Peyer's patch (tissue), 4 donors: ENCODE measurements at places on chromosomes 6 and 20. TPM values are rescaled to one million over a fixed set of nuclear protein-coding genes. Genes with fewer than 3 reads are reported as not detected.

The GDAP1L1 gene
- not detected for total RNA-seq

DNA sequence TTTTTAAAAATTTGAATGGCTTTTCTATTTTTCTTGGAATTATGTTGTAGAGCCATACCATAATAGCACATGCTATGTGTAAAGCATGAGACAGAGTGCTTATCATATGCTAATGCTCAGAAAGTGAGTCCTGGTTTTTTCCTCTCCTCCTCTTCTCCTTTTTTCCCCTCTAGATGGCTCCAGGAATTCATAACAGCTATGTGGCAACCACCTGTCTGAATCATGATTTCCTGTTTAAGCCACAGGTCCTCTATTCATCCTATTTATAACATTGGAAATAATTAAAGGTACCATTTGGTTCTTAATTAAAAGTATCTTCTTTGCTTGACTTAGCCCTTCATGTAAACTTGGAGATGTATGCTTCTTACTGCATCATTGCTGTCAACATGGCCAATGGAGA lies 260.0 kb upstream of the MAP3K7 start:
- H3K4me3 ChIP-seq, result no peak overlapping the region
- no peaks in the 10 kb centered on the region for H3K4me1 ChIP-seq
- H3K27me3 ChIP-seq, result no peaks in the 10 kb centered on the region
- no peak overlapping the region for H3K27ac ChIP-seq

GRCh38 chr6:73803562-73804241 lies 107.7 kb downstream of the CD109 start:
- H3K27me3 ChIP-seq, result no peaks in the 10 kb centered on the region
- DNase-seq, result no peak
- H3K4me1 ChIP-seq, result no peaks in the 10 kb centered on the region
- H3K4me3 ChIP-seq, result no peak overlapping the region

DNA sequence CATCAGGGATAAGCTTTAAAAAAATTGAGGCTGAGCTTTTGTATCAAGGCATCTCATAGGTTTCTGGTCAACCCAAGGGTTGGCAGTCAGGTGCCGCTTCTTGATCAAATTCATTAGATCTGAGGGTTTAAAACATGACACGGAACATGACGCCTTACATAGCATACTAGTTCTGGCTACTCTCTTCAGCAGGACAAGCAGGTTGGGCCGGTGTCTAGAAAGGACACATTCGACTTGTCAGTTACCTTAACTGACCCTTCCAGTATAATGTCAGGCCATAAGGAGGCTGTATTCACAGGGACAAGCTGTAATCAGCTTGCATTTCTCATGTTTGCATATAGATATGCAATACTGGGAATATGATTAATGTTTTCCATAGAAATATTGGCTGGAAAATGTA lies 65.6 kb downstream of the PHACTR1 start:
- no peaks in the 10 kb centered on the region for H3K4me1 ChIP-seq
- H3K36me3 ChIP-seq, result no peaks in the 10 kb centered on the region
- H3K27ac ChIP-seq, result no peak overlapping the region
- H3K27me3 ChIP-seq, result no peaks in the 10 kb centered on the region
- DNase-seq, result no peak
- no peak overlapping the region for H3K4me3 ChIP-seq

- no peaks in the 10 kb centered on the region for H3K27me3 ChIP-seq
- no peak for DNase-seq
- H3K4me1 ChIP-seq, result no peaks in the 10 kb centered on the region
Measured at GRCh38 chr20:18832546-18833200, 19.1 kb downstream of the SCP2D1 start.

DNA sequence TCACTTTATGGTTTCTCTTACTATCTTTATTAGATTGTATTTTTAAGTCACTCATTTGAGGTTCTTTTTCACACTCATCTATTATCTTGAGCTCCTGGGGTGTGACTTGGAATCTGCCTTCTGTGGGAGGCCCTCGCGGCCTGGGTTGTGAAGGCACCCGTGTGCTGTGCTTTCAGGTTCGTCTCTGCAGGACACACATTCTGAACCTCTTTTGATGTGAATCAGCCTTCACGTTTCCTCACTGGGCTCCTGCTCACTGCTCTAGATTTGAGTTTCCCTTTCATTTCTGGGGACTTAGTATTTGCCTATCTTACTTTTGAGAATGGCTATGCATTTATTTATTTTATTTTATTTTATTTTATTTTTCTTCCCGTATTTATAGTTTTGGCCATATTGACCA lies 97.8 kb downstream of the PACRG start:
- no peak overlapping the region for H3K4me3 ChIP-seq
- H3K27ac ChIP-seq, result no peak overlapping the region
- H3K4me1 ChIP-seq, result no peaks in the 10 kb centered on the region
- H3K27me3 ChIP-seq, result no peaks in the 10 kb centered on the region
- no peak for DNase-seq
- H3K36me3 ChIP-seq, result no peaks in the 10 kb centered on the region

DNA sequence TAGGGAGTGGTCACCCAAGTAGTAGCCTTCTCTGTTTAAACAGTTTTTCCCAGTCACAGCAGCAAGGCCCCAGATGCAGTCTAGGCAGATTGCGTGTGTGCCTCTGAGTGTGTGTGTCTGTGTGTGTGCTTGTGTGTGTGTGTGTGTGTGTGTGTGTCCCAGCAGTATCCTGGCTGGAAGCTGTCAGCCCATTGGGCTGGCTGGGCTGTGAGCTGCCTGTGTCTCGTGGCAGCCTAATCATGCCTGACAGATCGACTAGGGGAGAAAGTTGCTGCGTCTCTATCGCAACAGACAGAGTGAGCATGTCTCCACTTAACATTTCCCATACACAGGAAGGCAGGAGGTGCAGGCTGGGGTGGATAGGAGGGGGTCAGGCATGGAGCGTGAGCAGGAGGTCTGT lies 42.9 kb upstream of the LRFN2 start:
- H3K27ac ChIP-seq, result no peak overlapping the region
- no peaks in the 10 kb centered on the region for H3K4me1 ChIP-seq
- DNase-seq, result no peak
- H3K36me3 ChIP-seq, result no peaks in the 10 kb centered on the region
- H3K4me3 ChIP-seq, result no peak overlapping the region

The TCF21 gene
- total RNA-seq, result 29.7 TPM

The ZC2HC1B gene
- not detected for total RNA-seq

The HEY2 gene
- total RNA-seq, result 2.0 TPM

The DNAH8 gene
- not detected for total RNA-seq

- no peaks in the 10 kb centered on the region for H3K27me3 ChIP-seq
- H3K4me1 ChIP-seq, result no peaks in the 10 kb centered on the region
- H3K27ac ChIP-seq, result no peak overlapping the region
- H3K36me3 ChIP-seq, result no peaks in the 10 kb centered on the region
- H3K4me3 ChIP-seq, result no peak overlapping the region
Measured at GRCh38 chr6:16630026-16630643, 131.1 kb downstream of the ATXN1 start.

The PBOV1 gene
- total RNA-seq, result not detected

DNA sequence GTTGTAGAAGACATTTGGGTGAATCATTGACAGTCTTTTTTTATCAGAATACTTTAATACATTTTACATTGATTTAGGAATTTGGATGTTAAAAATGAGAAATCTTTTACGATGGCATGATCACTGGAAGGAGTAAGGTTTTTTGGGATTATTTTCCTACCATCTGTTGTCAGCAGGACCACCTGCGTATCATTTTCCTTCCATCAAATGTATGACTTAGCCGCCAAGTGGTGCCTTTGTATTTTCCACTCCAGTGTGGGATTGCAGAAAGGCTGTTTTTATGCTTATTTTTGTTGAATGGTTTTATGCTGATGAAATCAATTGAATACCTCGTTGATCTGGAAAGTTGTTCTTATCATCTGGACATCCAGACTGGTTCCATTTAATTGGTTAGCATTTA lies 35.8 kb downstream of the AKAP12 start:
- no peaks in the 10 kb centered on the region for H3K4me1 ChIP-seq
- H3K27me3 ChIP-seq, result no peaks in the 10 kb centered on the region
- H3K4me3 ChIP-seq, result no peak overlapping the region

The HSPA1L gene
- total RNA-seq, result 0.88 TPM

DNA sequence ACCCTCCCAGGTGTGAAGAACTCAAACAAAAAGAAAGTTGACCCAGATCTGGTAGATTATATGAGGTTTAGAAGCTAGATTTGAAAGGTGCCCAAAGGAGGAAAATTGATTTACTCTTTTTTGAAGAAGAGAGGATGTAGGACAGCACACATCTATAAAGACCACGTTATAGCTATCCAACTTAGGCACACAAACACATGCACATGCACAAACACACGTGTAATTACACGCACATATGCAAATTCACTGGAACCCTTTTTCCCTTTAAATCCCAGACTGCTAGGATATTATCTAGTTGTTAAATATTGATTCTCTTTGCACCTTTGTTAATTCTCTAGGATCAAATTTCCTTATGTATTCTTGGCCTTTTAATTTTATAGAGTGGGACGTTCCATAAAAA lies 272.8 kb upstream of the TBX18 start:
- H3K4me3 ChIP-seq, result no peak overlapping the region
- H3K27me3 ChIP-seq, result no peaks in the 10 kb centered on the region
- no peaks in the 10 kb centered on the region for H3K36me3 ChIP-seq
- DNase-seq, result no peak

GRCh38 chr6:151027295-151027747 lies 161.8 kb downstream of the MTHFD1L start:
- H3K4me1 ChIP-seq, result no peaks in the 10 kb centered on the region
- H3K27me3 ChIP-seq, result no peaks in the 10 kb centered on the region
- H3K4me3 ChIP-seq, result no peak overlapping the region
- H3K27ac ChIP-seq, result no peak overlapping the region

The RHAG gene
- total RNA-seq, result not detected

DNA sequence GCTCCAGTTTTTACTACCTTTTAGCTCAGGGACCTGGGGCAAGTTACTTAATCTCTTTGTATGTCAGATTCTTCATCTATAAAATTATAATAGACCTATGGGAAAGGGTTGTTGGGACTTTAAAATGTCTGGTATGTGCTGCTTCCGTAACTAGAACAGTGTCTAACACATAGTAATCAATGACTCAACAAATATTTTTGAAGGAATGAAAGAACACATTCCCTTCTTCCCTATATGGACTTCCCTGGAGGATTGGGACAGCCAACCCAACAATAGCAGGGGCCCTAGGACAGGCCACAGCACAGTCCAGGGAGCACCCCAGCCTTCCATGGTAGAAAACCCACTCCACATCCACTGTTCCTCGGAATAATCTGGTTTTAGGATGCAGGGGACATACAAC lies 50.7 kb upstream of the TPD52L1 start:
- no peaks in the 10 kb centered on the region for H3K4me1 ChIP-seq
- H3K4me3 ChIP-seq, result no peak overlapping the region
- H3K27ac ChIP-seq, result peak overlapping the region; percentile 13
- DNase-seq, result no peak

GRCh38 chr6:157236040-157236725 lies 87.1 kb downstream of the TMEM242 start:
- no peak for DNase-seq
- peak overlapping the region; percentile 45 for H3K4me3 ChIP-seq
- peak overlapping the region; percentile 34 for H3K27ac ChIP-seq
- no peaks in the 10 kb centered on the region for H3K36me3 ChIP-seq
- H3K27me3 ChIP-seq, result no peaks in the 10 kb centered on the region

The TOX2 gene
- 2.0 TPM for total RNA-seq

DNA sequence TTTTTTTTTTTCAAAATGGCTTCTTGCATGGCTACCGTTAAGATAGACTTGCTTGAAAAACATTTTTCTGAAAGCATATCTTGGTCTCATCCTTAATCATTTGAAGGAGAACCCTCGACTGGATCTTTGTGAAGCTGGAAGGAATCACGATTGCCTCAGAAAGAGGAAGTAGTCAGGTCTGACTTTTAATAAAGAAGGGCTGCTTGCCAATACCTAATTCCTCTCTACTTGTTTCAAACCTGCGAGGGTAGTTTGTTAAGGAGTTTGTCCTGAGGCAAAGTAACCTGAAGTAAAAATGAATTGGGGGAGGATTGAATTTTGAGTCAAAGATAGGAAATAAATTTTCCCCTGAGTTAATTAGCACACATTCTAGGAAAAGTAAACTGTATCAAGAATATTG lies 288.1 kb upstream of the MAP3K7 start:
- no peaks in the 10 kb centered on the region for H3K36me3 ChIP-seq
- H3K4me3 ChIP-seq, result no peak overlapping the region
- H3K27me3 ChIP-seq, result no peaks in the 10 kb centered on the region
- H3K27ac ChIP-seq, result no peak overlapping the region
- no peaks in the 10 kb centered on the region for H3K4me1 ChIP-seq

The GOPC gene
- total RNA-seq, result 17.0 TPM

GRCh38 chr6:14875481-14876063 lies 370.3 kb upstream of the JARID2 start:
- DNase-seq, result no peak
- no peaks in the 10 kb centered on the region for H3K27me3 ChIP-seq
- H3K27ac ChIP-seq, result no peak overlapping the region

DNA sequence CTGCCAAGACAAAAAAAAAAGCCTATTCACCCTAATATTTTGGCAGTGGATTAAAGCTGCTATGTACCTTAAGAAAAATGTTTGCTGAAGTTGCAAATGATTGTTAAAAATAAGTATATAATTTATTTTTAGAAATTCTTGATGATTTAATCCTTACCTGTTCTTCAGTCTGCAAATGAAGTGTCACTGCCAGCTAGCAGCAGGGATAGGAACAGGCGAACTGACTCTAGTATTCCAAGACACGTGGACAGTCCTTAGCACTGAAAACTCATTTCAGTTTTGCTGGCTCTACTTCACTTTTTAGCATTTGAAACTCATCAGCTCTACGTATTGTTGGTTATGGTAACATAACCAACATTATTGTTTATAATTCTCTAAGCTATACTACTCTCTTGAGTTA lies 204.4 kb upstream of the ID4 start:
- no peak overlapping the region for H3K27ac ChIP-seq
- no peak overlapping the region for H3K4me3 ChIP-seq
- H3K4me1 ChIP-seq, result no peaks in the 10 kb centered on the region
- DNase-seq, result no peak
- no peaks in the 10 kb centered on the region for H3K36me3 ChIP-seq

DNA sequence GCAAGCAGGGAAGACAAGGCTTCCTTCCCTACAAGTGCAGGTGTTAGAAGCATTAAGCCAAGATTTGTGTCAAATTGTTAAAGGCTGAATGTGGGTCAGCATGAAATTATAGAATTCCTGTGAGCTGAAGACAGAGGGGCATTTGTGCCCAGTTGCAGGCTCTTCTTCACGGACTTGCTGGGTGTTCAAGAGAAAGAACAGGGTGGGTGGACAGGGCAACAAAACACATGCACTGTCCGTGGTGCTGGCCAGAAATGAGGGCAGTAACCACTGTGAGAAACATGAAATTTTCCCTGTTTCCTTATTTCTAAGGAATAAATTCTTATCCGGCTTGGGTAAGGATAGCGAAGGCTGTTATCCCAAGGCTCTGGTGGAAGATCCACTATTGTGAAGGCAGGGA lies 579.5 kb upstream of the HTR1E start:
- no peak overlapping the region for H3K27ac ChIP-seq
- no peaks in the 10 kb centered on the region for H3K27me3 ChIP-seq
- no peak for DNase-seq
- H3K4me1 ChIP-seq, result no peaks in the 10 kb centered on the region
- no peak overlapping the region for H3K4me3 ChIP-seq

The BPI gene
- total RNA-seq, result not detected

The GMEB2 gene
- 24.5 TPM for total RNA-seq

DNA sequence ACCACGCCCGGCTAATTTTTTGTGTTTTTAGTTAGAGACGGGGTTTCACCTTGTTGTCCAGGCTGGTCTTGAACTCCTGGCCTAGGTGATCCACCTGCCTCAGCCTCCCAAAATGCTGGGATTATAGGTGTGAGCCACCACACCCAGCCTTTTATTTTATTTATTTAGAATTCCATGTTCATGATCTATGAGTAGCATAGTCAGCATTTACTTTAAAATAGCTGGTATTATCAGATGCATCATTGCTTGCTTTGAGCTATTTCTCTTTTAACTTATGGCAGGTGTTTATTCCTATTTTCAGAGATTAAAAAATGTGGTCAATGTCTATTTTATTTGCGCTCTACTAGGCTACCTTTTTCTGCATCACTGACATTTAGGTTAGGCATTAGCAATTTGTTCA lies 152.0 kb downstream of the UTRN start:
- no peak overlapping the region for H3K4me3 ChIP-seq
- DNase-seq, result no peak
- H3K27ac ChIP-seq, result no peak overlapping the region

The OPRL1 gene
- total RNA-seq, result 0.27 TPM
